ENCODE measurements at places on chromosomes 2 and 18.

DNA sequence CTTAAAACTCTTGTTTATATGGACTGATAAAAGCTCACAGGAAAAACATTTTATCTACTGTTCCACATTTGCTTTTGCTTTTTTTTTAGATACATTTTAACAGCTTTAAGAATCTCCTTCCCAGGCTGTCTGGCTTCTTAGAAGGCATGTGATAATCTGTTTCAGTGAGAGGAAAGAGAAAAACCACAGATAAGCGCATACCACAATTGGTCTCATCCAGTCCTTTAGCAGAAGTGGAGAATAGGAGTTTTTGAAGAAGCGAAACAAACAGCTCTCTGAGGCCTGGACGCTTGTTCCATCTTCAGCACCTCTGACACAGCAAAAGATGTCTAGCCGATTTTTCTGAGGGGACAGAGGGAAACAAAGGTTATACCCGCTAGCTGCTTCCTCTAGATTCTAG, 37.6 kb downstream of the RMC1 start:
- no peak for DNase-seq

- DNase-seq = no peak
Observed at GRCh38 chr2:232395586-232395985, 11.1 kb upstream of the ALPG start.

DNA sequence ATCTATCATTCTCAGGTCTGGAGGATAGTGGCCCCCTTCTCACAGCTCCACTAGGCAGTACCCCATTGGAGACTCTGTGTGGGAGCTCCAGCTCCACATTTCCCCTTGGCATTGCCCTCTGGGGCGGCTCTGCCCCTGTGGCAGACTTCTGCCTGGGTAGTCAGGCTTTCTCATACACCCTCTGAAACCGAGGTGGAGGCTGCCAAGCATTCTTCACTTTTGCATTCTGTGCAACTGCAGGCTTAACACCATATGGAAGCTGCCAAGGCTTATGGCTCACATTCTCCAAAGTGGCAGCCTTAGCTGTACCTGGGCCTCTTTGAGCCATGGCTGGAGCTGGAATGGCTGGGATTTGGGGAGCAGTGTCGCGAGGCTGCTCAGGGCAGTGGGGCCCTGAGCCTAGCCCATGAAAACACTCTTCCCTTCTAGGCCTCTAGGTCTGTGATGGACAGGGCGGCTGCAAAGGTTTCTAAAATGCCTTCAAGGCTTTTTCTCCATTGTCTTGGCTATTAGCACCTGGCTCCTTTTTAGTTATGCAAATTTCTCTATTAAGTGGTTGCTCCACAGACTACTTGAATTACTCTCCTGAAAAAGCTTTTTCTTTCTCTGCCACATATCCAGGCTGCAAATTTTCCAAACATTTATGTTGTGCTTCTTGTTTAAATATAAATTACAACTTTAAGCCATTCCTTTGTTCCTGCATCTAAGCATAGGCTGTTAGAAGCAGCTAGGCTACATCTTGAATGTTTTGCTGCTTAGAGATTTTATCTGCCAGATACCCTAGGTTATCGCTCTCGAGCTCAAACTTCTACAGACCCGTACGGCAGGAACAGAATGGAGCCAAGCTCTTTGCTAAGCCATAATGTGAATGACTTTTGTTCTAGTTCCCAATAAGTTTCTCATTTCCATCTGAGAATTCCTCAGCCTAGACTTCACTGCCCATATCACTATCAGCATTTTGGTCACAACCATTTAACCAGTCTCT, 206.5 kb downstream of the CPS1 start:
- DNase-seq = no peak

GRCh38 chr18:56148373-56148772, 490.0 kb downstream of the TXNL1 start:
- no peak for DNase-seq

DNA sequence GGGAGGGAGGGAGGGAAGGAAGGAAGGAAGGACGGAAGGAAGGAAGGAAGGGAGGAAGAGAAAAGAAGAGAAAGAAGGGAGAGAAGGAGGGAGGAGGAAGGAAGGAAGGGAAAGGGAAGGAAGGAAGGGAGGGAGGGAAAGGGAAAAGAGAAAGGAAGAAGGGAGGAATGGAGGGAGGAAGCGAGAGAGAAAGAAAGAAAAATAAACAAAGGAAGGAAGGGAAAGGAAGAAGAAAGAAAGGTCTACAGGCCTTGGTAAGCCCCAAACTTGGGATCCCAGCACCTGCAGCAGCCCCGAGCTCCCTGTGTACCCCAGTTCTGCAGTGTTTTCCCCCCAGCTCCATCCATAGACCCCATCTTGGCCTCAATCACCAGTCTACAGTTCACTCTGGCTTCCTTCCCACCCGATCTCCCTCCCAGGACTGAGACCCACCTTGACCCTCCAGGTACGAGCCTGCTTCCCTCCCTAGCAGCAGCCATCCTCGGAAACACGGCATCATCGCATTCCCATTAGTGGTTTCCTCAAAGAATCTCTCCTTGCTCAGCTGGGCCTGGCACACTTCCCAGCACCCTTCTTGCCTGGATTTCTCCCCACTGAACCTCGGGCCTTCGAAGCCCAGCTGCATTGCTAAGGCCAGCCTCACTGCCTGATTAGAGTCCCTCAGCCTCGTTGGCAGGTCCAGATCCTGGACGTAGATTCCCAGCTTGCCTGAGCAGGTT, 46.1 kb upstream of the SH3BP4 start:
- DNase-seq = no peak

GRCh38 chr2:159029936-159030335, 61.5 kb downstream of the TANC1 start:
- DNase-seq = no peak

DNA sequence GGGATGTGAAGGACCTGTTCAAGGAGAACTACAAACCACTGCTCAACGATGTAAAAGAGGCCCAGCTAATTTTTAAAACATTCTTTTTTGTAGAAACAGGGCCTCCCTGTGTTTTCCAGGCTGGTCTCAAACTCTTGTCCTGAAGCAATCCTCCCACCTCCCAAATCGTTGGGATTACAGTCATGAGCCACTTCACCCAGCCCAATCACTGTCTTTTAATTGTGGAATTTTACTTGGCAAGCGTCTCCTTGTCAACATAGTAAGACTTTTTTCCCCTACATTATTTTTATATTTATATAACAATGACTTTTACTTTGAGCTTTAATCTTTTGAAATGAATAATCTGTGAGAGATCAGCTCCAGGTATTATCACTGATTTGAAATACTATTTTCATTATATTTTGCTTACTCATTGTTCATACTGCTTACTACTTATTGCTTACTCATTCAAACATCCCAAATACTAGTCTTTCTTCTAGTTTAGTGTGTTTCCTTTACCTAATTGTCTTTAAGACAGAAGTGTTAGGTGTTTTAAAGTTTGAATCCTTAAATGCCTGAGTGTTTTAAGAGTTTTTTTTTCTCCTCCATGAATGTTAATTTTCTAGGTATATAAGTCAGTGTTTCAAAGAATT, 48.9 kb downstream of the PTPN4 start:
- DNase-seq = no peak

GRCh38 chr18:23690505-23691068, 1.3 kb downstream of the LAMA3 start:
- no peak for DNase-seq

DNA sequence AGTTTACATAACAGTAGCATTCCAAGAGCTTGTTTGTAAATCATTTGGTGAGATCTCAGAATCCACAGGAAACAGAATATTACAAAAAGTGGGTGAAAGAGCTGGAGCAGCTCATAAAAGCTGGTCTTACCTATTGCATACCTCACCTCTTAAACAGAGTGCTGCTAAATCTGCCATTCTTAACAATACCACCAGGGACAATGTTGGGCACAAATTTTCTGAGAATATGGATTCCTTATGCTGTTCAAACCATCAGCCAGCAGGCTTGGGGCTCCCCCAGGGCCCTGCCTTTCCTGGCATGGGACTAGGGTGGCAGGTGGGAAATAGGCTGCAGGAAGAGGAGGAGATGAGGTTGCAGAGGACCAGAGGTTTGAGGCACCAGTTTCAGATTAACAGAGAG, 55.6 kb downstream of the TGFA start:
- no peak for DNase-seq

GRCh38 chr2:119202610-119203310, 20.9 kb upstream of the STEAP3 start:
- DNase-seq = no peak

- no peak for DNase-seq
Observed at GRCh38 chr2:193496786-193497185, 1302.1 kb upstream of the TMEFF2 start.

GRCh38 chr2:48435909-48436308, 94.0 kb upstream of the STON1 start:
- no peak for DNase-seq

- no peak for DNase-seq
Observed at GRCh38 chr2:122451040-122451439, 695.6 kb downstream of the TSN start.

DNA sequence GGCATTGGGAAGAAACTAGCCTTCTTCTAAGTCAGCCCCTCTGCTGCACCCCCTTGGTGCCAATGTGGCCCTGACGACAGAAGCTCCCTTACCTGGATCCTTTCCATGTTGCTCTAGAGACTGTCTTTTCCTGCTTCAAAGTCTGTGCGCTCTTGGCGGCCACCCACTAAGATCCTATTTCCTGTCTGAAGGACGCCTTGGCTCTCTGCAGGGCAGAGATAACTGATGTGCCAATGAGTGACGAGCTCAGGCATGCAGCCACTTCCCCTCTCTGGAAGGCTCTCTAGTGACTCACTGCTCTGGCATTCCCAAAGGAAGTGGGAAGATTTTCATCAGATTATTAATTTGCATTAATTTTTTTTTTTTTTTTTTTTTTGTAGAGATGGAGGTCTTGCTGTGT, 273.5 kb downstream of the CDH20 start:
- DNase-seq = no peak

- DNase-seq = no peak
Observed at GRCh38 chr18:50183556-50183955, 11.4 kb downstream of the MYO5B start.

DNA sequence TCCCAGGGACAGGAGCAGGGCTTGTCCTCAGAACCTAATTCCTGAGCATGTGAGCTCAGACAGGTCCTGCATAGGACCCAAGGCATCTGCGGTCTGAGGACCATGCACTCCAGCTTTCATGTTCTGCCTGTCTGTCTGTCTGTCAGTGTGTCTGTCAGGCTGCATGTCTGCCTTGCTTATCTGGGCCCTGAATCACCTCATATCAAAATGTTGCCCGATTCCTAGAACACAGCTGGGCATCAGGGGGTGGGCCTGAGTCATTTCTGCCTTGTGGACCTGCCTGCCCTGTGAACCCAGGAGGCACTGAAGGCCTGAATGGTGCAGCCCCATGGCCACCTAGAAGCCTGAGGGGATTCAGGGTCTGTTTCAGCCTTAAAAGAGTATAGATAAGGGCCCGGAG, 22.1 kb downstream of the INHBB start:
- no peak for DNase-seq

- DNase-seq = no peak
Observed at GRCh38 chr18:30991397-30991796, 51.1 kb downstream of the DSC3 start.

GRCh38 chr2:239399921-239400595, 762 bp downstream of the HDAC4 start:
- no peak for DNase-seq
